ENCODE measurements at places on chromosomes 3 and 15.

DNA sequence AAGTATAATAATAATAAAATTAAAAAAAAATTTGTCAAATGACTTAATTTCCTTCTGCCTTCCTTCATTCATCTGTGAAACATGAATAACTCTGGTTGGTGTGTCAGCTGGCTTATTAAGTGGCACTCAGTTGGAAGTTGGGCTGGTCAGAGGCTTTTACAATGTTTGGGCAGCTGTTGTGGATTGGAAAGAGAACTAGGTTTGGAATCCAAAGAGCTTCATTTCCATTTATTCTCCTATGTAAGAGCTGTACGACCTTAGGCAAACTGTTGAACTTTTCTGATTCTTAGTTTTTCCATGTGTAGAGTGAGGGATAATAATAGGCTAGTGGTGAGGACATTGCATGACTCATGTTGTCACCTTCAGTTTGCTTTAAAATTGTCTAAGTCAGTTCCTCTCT lies 606.7 kb downstream of the PDCD6IP start:
- no peak for DNase-seq

DNA sequence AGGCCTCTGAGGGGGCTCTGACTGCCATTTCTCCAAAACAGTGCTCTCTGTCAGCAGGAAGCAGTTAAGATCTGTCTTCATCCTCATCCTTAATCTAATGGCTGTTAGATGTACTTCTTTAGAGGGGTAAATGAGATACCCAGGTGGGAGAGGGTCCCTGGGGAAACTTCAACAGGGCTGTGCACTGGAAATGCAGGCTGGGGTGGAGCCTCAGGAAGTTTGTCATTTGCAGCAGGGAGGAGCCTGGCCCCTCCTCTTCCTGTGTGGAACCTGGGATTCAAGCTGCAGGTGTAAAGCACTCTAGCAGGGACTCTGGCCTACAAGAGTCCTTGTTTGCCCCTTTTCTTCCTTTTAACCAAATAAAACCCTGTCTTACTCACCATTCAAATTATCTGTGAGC lies 1173.6 kb downstream of the OTOL1 start:
- DNase-seq = no peak

- DNase-seq = no peak
Observed at GRCh38 chr15:60155661-60156060, 151.6 kb downstream of the FOXB1 start.

DNA sequence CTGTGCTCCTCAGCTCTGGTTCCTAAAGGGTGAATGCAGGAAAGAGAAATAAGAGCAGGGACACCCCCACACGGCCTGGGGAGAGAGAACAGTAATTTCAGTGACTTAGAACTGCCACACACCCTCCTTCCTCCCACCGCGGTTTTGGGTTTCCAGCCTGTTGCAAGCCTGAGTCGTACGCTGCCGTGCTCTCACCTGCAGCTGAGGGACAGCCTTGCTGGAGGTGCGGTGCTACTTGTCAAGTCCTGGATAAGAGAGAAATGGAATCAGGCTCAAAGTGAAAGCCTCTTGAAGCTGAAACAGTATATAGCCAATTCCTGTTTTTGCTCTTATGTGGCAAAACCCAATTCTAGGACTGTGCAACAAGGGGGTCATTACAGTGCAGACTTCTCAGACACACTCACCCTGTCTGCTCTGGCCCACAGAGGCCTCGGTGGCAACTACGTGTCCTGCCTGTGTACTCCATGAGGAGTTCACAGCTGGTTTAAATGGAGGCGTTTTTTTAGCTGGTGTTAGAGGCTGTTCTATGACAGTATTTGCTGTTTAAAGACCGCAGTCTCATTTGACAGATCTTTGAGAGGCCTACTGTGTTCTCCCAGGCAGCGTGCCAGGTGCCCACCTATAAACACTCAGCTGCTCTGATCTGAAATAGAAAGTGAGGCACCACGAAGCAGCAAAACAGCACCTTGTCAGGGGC lies 42.9 kb downstream of the TBC1D2B start:
- DNase-seq = peak; percentile 67

GRCh38 chr3:140205598-140205997 lies 270.6 kb downstream of the CLSTN2 start:
- DNase-seq = no peak

GRCh38 chr3:52431459-52432223 lies 13.3 kb downstream of the SEMA3G start:
- DNase-seq = no peak

- no peak for DNase-seq
Observed at GRCh38 chr3:150114273-150114672, 143.6 kb upstream of the PFN2 start.

All from activated CD8-positive, alpha-beta memory T cell treated with anti-CD3 and anti-CD28 coated beads for 4 hours (primary cell).